ENCODE measurements at places on chromosomes 1 and 21. TPM values are rescaled to one million over a fixed set of nuclear protein-coding genes. Genes with fewer than 3 reads are reported as not detected.

- no peak for DNase-seq
These were observed 52.6 kb downstream of the PCNX2 start for GRCh38 chr1:233242827-233243483.

The ANKRD65 gene
- 0.05 TPM for polyA plus RNA-seq

- no peak for DNase-seq
These were observed 262.2 kb upstream of the POU3F1 start for GRCh38 chr1:38308780-38309179.

GRCh38 chr1:88566615-88567387, 117.3 kb upstream of the PKN2 start:
- DNase-seq, result no peak

- DNase-seq, result no peak
These were observed 128.3 kb downstream of the NOS1AP start for GRCh38 chr1:162197615-162198421.

DNA sequence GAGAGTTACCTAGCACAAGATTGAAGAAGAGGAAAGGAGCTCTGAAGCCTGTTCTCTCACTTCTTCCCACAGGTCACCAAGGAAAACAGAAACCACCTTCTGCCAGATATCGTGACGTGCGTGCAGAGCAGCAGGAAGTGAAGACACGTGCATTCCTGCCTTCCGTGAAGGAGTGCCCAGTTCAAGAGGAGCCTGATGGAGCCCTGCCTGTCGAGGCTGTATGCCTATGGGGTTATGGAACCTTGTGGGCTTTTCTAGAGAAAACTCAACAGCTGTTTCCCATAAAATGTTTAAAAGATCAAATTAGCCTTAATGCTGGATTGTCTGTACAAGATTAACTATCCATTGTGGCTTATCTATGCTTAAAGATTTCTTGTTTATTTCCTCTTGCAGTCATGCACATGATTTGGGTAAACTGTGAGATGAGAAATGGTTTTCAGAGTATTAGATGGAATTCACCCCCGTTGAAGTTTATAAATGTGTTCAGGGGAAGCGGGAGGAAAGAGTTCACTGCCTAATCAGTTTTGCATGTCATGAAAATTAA, 27.8 kb downstream of the NTPCR start:
- no peak for DNase-seq
